ENCODE measurements at places on chromosomes 5 and 9. TPM values are rescaled to one million over a fixed set of nuclear protein-coding genes. Genes with fewer than 3 reads are reported as not detected.

- no peak for DNase-seq
These were observed 467.3 kb upstream of the PIK3R1 start for GRCh38 chr5:67748165-67748690.

GRCh38 chr5:127410959-127411358 lies 106.5 kb upstream of the PRRC1 start:
- no peak for DNase-seq

DNA sequence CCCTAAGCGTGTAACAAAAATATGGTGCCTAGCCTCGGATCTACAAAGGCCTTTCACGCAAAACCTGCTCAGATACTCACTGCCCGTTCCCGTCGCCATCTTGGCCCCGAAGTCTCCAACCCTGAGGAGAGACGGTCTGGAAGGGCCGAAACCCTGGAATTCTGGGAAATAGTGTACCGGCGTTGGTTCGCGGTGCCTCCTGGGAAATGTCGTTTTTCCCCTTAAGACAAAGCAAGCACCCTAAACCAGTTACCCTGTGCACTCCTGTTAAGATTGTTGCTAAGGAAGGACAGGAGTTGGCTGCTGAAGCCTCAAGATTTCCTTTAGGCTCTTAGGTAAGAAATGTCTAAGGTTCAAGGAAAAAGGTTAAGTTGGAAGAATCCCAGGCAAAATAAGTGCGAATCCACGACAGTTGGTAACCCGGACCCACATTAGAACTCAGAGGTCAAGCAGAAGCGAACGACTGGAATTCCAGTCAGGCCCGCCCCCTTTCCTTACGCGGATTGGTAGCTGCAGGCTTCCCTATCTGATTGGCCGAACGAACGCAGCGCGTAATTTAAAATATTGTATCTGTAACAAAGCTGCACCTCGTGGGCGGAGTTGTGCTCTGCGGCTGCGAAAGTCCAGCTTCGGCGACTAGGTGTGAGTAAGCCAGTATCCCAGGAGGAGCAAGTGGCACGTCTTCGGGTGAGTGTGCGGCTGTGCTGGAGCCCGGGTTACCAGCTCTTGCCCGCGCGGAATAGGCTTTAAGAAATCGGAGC lies at the start of the genes BRD8 and KIF20A:
BRD8 (minus strand) TSS at position 115 of the 761 bp plus-strand sequence; CDS start at position 99, 16 bp downstream.
KIF20A (plus strand) TSS at position 597 of the 761 bp plus-strand sequence. CDS start 569 bp downstream, outside the sequence.
- DNase-seq = peak; percentile 94

GRCh38 chr5:149869411-149869821 lies 75.2 kb downstream of the PDE6A start:
- DNase-seq = no peak

GRCh38 chr9:37975639-37976038 lies 71.7 kb upstream of the SLC25A51 start:
- DNase-seq = no peak

GRCh38 chr9:130159057-130159456 lies 13.1 kb upstream of the NCS1 start:
- DNase-seq = no peak

DNA sequence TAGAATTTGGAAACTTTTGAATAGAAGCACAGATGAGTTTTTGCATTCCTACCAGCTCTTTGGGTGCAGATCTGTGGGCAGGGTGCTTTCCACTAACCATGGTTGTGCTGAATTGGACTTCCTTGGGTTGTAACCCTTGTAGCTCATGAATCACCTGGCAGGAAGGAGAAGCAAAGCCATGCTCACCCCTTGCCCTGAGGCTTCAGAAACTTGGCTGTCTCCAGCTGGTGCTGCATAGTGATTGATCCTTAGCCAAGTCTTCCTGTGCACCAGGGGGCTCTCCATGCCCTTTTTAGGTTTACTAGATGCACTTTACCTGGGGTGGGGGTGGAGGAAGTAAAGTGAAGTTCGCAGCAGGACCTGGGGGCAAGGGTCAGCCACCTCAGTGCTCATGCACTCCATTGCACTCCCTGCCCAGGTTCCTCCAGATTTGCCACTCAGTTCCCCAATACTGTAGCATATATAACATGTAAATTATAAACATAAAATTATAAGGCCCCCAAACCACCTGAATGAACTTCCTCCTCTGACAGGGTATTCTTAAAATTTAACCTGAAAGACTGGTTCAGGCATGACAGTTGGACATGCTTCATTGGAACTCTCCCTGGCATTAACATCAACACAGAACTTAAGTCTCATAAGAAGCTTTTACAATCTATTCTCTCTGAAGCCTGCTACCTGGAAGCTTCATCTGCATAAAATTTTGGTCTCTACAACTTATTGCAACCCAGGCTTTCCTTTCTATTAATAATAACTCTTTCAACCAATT lies 25.8 kb upstream of the IFNA14 start:
- DNase-seq = no peak

DNA sequence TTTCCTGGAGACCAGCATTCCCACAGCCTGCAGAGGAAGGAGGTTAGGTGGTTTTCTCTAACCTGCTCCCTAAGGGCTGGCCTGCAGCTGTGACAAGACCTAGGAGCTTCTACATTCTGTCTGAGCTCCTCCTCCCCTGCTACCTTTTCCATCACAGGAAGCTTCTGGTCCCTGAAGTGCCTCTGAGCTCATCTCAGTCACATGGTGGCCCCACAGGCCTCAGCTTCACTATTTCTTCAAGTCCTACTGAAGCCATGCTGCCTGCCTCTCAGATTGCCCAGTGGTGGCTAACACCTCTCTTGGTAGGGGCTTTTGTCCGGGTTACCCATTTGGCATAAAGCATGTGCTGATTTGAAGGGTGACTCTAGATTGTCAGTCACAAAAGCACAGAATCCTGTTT lies 259.4 kb downstream of the CRB2 start:
- DNase-seq = no peak

DNA sequence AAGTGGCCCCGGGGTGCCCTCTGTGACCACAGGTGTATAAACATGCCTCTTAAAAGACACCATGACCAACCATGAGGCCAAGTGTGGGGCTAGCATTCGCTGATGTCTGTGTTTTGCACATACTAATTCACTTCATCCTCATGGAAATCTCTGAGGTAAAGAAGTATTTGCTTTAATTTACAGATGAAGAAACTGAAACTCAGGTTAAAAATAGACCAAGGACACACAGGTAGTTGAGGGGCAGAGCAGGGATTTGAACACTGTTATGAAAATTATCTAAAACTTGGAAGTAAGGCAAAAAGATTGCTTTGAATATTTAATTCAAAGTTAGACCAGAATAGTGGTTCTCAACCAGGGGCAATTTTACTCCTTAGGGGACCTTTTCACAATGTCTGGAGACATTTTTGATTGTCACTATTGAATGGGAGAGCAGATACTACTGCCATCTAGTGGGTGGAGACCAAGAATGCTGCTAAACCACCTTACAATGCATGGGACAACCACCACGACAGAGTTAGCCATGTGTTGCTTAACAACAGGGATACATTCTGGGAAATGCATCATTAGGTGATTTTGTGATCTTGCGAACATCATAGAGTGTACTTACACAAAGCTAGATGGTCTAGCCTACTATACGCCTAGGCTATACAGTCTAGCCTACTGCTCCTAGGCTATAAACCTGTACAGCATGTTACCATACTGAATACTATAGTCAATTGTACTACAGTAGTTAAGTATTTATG lies 8.0 kb upstream of the FXN start:
- DNase-seq = peak; percentile 21

- no peak for DNase-seq
These were observed 32.3 kb downstream of the SHISAL2B start for GRCh38 chr5:64722588-64722987.

GRCh38 chr5:95403996-95404395 lies 12.8 kb downstream of the FAM81B start:
- no peak for DNase-seq

DNA sequence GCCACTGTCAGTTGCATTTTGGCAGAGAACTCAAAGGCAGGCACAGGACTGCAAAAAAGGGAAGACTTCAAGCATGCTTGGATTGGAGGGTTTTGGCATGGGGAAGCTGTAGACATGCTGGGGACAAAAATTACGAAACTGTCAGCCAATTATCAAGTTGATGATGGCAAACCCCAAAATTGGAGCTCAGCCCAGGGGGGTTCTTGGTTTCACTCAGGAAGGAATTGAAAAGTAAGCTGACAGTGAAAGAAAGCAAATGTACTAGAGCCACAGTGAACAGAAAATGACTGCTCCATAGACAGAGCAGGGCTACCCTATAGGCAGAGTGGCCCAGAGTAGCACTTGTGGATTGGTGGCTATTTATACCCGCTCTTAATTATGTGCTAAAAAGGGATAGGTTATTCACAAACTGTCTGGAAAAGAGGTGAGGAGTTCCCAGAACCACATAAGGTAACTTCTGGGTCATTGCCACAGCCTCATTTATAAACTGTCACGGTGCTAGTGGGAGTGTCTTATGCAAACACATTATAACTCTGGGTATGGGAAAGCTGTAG lies 14.6 kb upstream of the CFAP95 start:
- DNase-seq = no peak

DNA sequence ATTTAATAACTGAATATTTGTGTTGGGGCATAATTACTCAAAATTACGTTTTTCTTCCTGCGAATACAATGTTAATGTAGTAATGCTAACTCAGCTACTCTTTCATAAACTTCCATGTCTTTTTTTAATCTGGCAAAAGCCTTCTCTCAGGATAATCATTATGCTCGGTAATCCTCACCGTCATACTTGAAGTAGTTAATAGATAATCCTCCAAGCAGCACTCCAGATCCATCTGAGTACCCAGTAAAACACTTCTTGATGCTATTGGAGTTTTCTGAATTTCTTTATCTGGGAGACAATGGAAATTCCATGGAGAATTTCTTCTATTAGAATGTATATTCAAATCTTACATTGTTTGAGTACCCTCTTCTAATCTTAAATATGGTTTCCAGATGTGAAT lies 34.3 kb downstream of the PARP8 start:
- DNase-seq = no peak

DNA sequence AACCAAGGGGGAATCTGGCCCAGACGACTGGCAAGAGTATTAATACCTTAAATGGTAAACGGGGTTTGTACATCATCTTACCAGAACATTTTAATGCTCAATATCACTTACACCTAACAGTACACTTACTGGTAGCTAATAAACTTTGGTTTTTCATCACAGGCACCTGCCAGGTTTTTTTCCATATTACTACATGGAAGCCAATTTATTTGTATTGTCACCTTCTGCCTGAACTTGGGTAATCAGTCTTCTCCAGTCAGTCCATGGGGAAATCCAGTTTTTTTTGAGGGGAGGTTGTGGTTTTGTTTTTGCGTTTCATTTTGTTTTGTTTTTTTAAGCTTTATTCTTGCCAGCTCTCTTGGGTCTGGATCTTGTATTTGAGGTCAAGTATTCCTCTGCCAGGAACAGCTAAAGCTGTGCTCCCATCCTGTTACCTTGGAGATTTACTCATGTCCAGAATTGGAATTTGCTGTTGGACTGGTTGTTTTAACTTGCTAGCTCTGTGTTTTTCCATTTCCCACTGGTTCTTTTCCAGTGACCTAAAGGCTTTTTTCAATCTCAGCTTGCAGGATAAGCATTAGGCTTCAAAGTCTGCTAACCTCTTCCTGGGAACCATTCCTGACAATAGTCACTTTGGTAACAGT lies 11.1 kb upstream of the NADK2 start:
- no peak for DNase-seq

DNA sequence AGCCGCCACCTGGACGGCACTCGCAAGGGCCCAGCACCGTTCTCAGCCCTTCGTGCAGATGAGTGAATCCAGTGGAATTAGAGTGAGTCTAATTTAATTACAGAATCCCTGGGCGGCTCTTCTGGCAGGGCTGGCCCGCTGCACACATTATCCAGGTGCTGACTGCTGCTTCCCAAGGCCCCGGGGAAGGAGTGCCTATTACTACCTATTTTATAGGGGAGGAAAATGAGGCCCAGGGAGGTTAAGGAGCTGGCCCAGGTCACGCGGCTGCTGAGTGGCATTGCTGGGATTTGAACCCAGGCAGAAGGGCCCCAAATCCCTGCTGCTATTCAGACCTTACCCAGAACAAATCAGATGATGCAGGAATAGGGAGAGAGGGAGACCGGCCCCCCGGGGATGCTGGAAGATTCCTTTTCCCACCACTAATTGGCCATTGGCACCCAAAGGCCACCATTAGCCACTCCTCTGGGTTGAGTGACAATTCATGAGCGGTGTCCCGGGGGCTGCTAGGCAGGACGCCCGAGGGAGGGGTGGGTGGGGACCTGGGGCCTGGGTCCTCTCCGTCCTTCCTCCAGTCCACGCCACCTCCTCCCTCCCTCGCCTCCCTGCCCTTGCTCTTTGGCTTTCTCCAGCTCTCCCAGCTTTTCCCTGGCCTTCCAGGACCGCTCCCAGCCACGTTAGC lies 10.3 kb upstream of the QRFP start:
- no peak for DNase-seq

DNA sequence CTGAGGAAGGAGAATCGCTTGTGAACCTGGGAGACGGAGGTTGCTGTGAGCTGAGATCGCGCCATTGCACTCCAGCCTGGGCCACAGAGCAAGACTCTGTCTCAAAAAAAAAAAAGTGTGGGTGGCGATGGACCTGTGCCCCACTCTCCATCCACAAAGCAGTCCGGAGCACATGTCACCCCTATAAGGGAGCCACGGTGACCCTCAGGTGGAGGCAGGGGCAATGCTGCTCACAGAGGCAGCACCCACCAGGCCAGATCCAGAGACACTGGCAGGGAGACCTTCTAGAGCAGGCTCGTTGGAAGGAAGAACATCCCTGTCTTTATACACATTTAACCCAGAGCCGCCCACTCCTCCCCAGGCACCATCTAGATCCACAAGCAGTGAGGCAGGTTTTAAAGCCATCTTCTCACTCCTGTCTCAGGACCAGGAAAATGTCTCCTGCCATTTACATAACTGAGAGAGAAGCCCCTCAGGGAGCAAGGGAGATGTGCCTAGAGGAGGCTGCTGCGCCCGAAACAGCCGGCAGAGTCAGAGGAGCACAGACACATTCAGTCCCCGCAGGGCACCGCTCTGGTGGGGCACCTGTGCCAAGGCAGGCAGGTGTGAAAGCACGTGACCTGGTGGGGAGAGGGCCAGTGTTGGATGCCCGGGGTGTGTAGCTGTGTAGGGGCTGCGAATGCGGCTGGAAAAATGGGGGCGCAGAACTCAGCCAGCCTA lies 31.6 kb upstream of the ADAMTS2 start:
- no peak for DNase-seq

DNA sequence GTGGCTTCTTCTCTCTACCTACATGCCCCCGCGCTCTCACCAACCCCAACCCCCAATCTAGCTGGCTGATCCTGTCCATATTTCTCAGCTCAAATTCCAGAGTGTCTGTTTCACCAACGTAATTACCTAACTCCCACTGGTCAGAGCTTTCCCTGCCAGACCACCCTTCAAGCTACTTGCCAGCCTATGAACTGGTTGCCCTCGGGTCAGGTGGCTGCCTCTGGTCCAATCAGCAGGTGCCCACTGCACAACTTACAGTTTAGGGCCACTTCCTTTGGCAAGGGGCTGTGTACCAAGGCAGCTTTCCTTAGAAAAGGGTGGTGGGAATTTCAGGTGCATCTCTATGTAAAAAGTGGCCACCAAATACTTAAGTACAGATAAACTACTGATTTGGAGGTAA lies 92.2 kb upstream of the SLC30A5 start:
- no peak for DNase-seq

Gene FAM153A
- not detected for total RNA-seq

Gene CYSRT1
- 9.0 TPM for total RNA-seq

Gene SLC4A9
- 0.20 TPM for total RNA-seq

Gene NUTM2G
- not detected for total RNA-seq

Gene PCDHGA7
- not detected for total RNA-seq
